Left forelimb (tissue), 1 donor: ENCODE measurements at places on chromosomes 6 and 20.

DNA sequence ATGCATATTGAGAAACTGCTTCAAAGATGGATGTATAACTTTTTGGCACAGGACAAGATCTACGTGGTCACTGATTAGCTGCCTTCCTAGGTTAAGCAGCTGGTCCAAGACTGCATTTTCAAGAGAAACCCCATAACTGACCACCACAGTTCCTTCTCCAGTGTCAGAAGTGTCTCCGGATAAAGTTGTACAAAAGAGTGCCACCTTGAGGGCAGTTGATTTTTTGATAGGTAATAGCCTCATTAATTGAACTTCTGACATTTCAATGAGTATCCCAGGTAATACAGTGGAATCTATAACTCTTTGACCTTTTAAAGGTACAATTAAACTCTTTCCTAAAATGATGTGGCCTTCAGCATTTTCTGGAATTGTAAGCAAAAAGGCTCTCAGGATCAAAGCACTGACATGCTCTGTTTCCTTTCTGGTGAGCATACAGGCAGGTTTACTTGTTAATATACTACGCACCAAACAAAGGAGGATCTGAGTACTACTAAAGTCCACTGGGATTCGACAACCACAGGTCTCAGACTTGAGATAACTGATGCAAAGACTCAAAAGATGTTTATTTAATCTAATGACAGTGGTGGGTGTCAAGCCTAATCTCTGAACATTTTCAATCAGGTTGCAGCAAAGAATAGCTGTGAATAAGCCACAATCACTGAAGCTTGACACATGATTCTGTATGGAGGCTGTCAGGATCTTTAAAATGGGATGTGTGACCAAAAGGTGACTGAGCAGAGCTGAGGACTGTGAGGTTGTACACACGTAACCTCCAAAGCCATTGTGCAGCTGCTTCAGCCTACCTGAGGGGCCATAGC lies 21.2 kb downstream of the MKKS start:
- DNase-seq: no peak

- no peak for DNase-seq
These were observed 219.2 kb downstream of the TRDN start for GRCh38 chr6:123417535-123417934.

- no peak for DNase-seq
These were observed 140.3 kb upstream of the STMND1 start for GRCh38 chr6:16961577-16961976.

DNA sequence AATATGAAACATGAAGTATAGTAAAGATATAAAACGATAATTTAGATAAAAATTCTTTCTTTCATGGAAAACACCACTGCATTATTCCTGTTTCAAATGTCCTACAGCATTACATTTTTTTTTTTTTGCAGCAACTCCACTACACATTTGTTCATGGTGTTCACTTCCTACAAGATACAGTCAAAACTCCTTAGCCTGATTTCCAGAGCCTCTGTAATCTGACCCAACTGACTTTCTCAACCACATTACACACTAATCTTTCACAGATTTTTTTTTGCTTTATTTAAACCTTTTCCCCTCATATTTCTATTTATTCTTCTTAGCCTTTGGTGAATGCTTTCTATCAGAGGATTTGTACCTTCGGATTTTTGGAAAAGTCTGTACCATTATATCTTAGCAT lies 176.5 kb upstream of the PDE7B start:
- no peak for DNase-seq

- DNase-seq: no peak
These were observed 930.8 kb downstream of the TFAP2A start for GRCh38 chr6:9484091-9484490.

DNA sequence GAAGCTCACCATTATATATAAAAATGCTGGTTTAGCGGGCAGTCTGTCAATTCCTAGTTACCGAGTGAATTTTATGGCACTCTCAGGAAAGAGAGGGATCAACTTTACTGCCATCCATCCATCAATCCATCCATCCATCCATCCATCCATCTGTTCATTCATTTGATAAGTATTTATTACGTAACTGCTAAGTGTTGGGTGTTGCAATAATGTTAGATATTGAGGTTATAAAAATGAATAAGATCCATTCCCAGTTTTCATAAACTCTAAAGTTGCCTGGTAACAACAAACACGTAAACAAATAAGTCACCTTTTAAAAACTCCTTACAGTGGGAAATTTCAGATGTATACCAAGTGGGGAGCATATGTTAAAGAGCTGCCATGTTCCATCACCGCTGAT lies 36.8 kb downstream of the SASH1 start:
- DNase-seq: no peak

- DNase-seq: no peak
These were observed 16.8 kb upstream of the CCN2 start for GRCh38 chr6:131967948-131968347.

DNA sequence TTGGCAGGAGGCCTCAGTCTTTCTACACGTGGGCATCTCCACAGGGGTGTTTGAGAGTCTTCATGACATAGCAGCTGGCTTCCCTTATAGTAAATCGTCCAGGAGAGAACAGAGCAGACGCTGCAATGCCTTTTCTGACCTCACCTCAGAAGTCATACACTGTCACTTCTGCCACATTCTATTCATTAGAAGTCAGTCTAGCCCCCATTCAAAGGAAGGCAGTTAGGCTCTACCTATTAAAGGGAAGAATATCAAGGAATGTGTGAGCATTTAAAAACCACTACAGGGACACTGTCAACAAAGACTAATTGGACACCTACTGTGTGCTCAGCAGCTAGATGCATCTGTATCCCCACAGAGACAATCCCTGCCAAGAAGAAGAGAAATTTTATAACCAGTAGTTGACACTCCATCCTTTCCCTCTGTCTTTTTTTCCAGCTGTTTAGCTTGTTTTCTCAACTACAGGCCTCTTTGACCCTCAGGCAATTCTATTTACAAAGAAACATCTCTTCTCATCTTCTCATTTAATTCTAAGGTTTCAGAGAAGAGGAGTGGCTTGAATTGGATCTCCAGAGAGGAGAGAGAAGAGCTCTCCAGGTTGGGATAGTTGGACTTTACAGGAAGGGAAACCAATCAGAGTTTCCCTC lies 18.6 kb downstream of the ARMC12 start:
- DNase-seq: no peak

DNA sequence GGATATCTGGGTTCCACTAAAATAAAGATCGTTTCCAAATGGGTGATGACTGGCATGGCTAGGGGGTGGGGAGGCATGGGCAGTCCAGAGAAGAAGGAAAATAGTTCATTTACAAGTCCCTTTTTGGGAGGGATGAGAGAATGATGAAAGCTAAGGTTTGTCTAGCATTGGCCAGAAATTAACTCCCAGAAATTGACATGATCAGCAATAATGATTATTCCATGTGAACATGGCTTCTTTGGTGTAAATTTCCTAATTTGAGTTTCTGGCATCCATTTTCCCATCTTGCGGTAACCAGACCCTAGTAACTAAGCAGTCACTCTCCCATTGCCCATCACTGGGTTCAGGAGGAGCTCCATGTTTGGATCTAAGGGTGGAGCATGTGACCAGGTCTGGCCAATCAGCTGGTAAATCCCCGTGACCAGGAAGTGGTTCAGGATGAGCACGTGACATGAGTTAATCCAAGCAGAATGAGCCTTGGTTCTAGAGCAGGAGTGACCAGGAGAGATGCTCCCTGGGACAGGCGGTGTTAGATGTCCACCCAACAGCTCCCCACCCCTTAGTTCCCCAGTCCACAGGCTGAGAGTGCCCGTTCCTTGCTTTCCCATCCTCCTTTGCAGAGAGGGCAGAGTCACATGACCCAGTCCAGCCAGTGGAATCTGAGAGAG lies 512.7 kb downstream of the PREX1 start:
- DNase-seq: no peak

DNA sequence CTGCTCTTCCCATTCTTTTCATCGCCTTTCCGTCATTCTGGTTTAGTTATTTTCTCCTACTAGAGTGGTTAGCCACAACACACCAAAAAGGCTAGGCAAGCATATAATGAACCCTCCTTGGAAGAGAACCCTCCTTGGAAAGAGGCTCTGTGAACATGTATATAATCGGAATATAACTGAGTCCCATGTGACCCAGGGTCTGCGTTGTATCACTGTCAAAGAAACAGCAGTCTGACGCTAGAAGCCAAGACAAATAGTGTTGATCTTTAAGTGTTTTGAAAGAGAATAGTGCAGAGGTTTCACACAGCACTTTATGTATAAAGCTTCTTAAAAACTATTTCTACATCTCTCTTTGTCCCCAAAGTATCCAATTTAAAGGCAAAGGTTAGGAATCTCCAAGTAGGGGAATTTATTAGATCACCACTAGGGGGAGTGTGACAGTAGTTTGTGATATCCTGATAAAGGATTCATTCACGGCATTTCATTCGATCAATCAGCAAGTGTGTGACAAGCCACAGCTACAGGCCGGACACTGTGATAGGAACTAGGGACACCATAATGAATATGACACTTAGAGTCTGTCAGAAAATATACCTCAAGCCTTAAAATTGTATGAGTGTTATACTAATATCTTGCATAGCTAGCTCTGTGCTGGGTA lies 395.3 kb downstream of the CD109 start:
- DNase-seq: no peak

GRCh38 chr6:170096803-170097504 lies 193.9 kb downstream of the DLL1 start:
- peak; percentile 33 for DNase-seq

DNA sequence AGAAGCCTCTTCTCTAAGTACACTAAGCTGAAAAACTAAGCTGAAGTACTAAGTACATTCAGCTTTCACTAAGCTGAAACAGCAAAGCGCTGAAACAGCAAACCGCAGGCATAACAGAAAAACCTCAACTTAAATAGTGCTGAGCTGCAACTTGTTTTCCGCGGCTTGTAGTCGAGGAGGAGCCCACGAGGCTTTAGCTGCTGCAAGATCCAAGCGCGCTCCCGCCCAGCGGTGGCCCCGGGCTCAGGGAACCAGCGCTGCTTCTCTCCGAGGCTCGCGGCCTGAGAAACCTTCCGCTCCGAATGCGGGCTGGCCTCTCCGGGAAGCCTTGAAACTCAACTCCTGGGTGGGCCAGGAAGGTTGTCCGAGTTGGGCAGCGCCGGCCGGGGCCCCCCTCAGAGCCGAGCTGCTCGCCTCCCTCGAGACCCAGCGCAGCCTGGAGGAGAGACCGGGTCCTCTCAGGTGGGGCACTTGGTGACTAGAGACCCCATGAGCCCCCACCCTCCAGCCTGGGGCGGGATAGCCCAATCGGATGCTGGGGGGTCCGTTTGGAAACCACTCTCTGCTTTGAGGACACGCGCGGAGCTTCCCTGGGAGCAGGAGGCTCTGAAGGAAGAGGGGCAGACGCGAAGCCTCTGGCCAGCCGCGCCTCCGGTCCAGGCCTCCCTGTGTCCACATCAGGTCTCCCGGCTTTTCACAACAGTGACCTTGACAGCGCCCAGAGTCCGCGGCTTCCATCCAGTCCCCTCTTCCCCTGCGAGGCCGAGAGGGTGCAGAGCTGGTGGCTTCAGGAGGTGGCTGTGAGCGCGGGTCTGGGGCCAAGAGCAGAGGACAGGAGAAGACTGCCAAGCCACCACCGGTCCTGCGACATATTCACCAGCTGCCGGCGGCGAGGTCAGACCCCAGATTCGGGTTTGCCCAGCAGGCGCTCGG lies 38.1 kb upstream of the HLA-E start:
- DNase-seq: peak; percentile 73

- DNase-seq: no peak
These were observed 250.8 kb downstream of the SOX4 start for GRCh38 chr6:21844120-21844917.

- no peak for DNase-seq
These were observed 130.6 kb downstream of the PXDC1 start for GRCh38 chr6:3620937-3621336.

GRCh38 chr6:28474441-28475219 lies 31.3 kb upstream of the ZSCAN23 start:
- DNase-seq: no peak

- DNase-seq: no peak
These were observed 23.5 kb downstream of the BPIFA2 start for GRCh38 chr20:33191484-33191883.

- DNase-seq: no peak
These were observed 28.0 kb upstream of the MCM9 start for GRCh38 chr6:118963003-118963402.
